ENCODE measurements at places on chromosomes 4 and X.

GRCh38 chrX:13955975-13956374 lies 73.7 kb downstream of the GEMIN8 start:
- DNase-seq: no peak

- DNase-seq: no peak
Measured at GRCh38 chr4:84503495-84504437, 4.7 kb upstream of the NKX6-1 start.

DNA sequence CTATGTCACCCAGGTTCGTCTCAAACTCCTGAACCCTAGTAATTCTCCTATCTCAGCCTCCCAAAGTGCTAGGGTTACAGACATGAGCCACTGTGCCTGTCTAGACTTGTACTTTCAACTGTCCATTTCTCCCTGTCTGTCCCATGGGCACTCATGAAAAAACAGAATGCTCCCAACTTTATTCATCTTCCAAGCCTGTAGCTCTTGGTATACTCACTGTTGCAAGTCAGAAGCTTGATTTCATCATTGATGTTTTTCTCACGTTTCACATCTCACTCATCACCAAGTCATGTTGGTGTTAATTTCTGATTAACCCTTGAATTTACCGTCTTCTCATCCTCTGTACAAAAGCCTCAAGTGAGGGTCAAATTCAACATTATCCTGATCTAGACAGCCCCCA lies 7.3 kb upstream of the SRP72 start:
- no peak for DNase-seq

GRCh38 chr4:64079316-64079715 lies 329.9 kb downstream of the TECRL start:
- no peak for DNase-seq

DNA sequence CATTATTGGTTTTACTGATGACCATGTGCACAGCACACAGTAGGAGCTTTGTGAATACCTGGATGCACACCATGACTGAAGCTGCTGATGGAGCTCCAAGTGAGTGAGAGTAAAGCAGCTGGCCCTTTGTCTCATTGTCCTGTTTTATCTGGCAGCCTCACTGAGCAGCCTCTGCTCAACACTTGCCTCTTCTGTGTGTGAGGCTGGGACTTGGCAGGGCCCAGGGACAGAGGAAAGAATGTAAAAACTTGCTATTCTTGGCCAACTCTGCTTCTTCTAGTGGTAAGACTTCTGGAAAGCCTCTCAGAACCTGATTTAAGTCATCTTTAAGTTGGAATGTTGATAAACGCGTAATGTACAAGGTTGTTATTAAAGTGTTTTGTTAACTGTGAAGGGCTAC lies 61.4 kb downstream of the BEX1 start:
- no peak for DNase-seq
